ENCODE measurements at places on chromosomes 3 and 15.

GRCh38 chr3:119636891-119637611 is 23.3 kb downstream of the POPDC2 start:
- no peak for DNase-seq

- no peak for DNase-seq
Measured at GRCh38 chr3:177379045-177379444, 181.8 kb upstream of the TBL1XR1 start.

GRCh38 chr15:81427176-81427575 is 53.2 kb upstream of the TMC3 start:
- no peak for DNase-seq

DNA sequence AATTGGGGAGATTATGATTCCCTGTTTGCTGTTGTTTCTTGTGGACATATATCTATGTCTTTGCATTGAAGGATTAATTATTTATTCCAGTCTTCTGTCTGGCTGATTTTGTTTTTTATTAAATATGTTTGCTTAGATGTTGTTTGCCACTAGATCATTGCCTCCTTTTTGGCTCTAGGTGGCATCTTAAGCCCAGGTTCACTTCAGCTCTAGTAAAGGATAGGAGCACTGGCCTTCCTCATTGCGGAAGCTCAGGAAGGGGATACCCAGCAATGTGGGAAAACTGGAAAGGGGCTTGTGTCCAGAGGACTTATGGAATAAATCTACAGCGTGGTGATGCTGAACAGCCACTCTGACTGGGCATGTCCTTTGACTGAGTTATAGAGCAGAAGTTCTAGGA is 821.6 kb downstream of the PDCD6IP start:
- DNase-seq: no peak

- DNase-seq: no peak
Measured at GRCh38 chr15:81950841-81951414, 94.9 kb downstream of the MEX3B start.

GRCh38 chr3:32886296-32886695 is 65.1 kb upstream of the CCR4 start:
- no peak for DNase-seq

DNA sequence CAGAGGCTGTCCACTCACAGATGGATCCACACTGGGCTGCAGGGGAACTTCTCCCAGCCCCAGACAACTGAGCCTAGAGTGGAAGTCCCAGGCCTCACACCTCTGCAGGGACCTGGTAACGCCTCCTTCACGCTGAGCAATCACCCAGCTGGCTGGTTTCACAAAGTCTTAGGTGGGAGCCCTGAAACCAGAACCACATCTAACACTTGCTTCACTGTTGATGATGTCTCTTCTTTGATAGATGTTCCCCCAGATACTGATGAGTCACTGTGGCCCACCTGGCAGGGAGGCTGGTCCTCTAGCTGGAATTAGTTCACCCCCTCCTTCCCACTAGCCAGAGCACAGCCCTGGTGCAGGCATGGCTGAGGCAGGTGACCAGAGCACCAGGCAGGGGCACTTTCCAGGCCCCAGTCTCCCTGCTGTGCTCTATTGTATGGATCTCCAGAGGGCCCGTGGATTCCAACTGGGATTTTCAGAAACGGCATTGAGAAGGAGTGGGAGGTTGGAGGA is 33.5 kb downstream of the MYL3 start:
- no peak for DNase-seq

- DNase-seq: no peak
Measured at GRCh38 chr3:124478830-124479229, 251.4 kb upstream of the UMPS start.

DNA sequence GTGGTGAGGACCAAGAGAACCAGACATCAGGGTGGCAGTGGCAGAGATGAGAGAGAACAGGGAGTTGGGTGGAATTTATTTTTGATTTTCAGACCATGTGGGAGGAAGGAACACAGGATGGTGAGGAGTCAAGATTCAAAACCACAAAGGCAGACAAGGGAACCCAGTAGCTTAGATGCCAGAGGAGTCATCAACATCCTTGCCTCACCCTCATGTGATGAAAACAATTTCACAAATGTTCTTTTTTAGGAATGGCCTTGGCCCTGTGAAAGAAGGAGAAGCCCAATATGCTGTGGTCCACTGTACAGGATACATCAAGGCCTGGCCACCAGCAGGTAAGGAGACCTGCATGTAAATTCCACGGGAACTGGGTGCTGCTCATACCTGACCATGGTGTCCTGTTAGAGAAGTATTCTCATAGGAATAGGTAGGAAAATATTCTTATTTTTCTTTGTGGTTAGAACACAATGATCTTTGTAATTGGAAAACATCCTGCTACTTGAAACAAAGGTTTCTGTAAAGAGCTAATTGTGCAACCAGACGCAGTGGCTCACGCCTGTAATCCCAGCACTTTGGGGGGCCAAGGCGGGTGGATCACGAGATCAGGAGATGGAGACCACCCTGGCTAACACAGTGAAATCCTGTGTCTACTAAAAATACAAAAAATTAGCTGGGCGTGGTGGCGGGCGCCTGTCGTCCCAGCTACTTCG is 110.0 kb downstream of the ARNT2 start:
- no peak for DNase-seq

- DNase-seq: no peak
Measured at GRCh38 chr3:152461460-152461859, 192.7 kb downstream of the MBNL1 start.

- no peak for DNase-seq
Measured at GRCh38 chr15:27045796-27046195, 74.8 kb downstream of the GABRG3 start.

DNA sequence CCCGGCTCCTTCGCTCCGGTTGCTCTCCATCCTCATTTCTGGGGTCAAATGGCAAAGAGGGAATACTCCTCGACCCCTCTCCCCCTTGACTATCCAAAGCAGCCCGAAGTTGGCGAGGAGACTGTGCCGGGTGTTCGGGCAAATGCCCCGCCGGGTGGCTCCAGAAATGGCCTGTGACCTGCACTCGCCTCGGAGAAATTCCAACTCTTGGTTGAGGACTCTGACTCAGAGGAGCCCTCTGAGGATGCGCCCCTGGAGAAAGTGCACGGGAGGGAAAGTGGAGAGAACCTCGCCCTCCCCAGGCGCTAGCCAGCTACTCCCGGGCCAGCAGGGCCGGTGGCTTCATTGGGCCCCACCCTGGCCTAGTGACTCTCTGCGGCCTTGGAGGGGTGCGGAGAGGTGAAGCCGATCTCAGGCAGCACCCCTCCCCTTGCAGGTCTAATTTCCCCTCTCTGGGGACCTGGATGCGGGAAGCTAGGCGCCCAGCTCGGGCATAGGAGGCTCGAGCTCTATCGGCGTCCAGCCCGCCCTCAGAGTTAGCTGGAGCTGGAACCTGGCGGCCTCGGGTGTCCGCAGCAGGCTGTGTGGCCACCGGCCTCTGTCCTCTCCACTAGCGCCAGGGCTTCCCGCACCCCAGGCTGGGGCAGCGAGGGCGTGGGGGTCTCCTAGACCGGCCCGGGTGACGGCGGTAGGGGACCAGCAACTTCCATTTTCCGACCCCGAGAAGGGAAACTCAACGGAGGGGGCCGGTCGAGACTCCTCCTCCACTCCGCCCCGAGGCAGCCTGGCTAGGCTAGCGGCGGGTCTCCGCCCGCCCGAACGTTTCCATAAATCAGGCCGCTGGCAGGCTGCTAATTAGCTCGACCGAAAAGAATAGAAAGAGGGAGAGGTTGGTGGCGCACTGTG is 29.4 kb downstream of the NR2F2 start:
- DNase-seq: no peak

DNA sequence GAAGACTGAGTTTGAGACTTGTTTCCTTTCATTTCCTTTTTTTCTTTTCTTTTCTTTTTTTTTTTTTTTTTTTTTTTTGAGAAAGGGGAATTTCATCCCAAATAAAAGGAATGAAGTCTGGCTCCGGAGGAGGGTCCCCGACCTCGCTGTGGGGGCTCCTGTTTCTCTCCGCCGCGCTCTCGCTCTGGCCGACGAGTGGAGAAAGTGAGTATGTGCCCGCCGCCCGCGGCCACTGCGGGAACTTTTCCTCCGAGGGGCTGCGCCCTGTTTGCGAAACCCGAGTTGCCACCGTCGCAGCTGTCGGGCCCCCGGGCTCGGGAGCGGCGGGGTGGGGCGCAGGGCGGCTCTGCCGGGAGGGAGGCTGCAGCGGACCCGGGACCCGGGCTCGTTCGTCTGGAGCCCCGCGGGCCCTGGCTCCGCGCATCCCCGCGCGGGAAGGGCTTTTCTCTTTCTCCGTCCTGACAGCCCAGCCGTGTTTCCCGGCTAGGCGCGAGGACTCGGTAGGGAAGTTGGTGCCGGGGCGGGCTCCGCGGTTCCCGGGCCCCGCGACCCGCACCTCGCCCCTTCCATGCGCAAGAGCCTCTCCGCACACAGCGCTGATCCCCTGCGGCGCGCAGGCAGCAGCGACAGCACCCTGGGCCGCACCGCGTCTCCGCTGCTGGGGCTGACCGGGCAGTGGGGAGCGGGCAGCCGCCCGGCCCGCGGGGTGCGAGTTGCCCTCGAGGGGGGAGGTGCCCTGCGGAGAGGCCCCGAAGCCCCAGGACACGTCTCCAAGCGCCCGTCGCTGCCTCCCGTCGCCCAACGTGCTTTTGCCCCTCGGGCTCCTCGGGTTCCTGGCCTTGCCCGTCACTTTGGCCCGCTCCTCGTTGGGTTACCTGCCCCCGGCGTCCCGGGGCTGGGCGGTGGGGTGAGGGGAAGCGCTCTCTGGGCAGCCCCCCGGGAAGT is 1.4 kb downstream of the IGF1R start:
- DNase-seq: no peak

DNA sequence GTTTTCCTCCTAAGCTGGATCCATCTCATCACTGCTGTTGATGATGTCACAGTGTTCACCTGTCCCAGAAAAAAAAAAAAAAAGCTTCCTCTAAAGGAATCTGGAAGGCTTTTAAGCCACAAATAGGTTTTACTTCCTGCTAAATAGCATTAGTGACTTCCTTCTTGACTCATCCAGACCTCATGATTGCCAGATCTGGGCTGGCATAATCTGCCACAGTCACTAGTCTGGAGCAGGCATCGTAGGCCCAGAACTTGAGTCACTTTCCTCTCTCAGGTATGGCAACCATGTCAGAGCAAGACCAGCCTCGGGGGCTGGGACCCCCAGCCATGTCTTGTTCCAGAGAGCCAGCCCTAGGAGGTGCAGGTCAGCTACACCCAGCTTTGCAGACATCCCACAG is 266.5 kb upstream of the CADM2 start:
- no peak for DNase-seq

- no peak for DNase-seq
Measured at GRCh38 chr3:196585044-196585757, 16.7 kb downstream of the FBXO45 start.

- no peak for DNase-seq
Measured at GRCh38 chr15:39704235-39704634, 78.4 kb downstream of the FSIP1 start.

DNA sequence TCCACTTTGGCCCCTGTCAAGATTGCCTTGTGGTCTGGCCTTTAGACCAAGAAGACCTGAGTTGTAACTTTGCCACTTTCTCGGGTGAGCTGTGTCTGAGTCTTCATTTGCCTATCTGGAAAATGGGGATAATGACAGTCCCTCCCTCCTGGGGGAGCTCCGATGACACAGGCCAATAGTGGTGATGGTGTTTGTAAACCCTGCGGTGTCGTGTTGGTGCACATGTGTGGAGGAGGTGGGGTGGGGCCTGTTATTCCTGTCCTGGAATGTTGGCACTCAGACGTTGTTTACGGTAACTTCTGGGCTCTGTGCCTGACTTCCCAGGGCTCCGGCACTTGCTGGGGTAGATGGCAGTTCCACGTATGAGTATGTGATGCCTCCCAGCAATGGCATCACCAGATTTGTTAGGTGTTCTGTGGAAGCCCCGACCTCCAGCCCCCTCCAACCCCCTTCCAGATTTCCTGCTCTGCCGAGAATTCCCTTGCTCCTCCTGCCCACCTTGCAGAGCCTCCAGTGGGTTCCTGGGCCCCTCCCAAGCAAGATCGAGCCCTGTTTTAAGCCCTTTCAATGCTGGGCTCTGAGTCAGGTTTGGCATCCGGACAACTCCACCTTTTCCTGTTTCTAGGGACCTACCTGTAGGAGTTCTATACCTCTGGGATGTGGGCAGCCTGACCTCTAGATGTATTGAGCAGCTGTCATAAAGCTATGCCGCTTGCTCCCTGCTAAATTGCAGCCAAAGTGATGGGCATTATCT is 31.4 kb downstream of the HRH1 start:
- no peak for DNase-seq

DNA sequence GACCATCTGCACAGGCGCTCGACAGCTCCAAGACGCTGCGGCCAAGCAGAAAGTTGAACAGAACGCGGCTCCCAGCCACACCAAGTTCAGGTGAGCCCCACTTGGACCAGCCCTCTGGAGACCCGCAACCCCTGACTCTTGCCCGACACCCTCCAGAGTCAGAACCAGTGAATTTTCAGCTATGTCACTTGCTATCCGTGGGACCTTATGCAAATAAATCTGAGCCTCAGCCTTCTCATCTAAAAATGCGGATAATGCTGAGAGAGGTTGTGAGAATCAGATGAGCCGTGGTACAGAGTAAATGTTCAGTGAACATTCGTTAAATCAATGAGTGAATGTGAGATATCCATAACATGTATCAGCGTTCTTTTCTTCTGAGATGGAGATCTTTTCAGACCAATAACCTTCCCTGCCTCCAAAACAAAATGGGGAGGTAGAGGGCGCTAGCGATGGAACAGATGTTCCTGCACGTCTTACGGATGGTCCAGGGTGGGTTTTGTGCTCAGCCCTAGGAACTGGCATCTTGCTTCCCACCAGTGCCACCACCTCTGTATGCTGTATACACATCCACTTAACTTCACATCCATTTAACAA is 524 bp downstream of the MRPS11 start:
- DNase-seq: no peak

DNA sequence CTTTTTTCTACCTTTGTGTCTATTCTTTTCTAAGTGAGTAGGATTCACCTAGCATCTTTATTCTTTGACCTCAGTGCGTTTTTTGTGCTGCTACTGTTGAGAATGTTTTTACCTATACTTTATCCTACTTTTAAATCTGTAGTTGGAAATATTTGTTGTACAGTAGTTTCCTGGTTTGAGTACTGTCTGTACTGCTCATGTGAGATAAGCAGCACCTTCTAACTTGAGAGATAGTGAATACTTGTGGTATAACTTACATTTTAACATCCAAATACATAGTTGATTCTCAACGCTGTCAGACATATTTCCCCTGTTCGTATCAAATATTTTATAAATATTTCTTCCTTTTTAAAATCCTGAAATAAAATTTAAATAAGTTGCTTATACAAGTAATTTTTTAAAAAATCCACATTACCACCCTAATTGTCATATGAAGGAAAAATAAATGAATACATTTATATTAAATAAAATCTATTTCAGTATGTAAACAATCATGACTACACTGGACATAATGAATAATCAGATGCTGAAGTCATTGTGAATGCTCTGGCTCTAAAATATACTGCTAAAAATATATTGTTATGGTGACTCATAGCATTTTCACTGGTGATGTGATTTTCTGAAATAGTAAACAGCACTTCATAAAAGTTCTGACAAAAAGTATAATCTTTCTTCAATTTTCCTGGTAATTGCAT is 17.4 kb downstream of the ATP11B start:
- no peak for DNase-seq

- no peak for DNase-seq
Measured at GRCh38 chr3:9441501-9442221, 44.2 kb downstream of the SETD5 start.
